Endodermal cell (in vitro differentiated cells): ENCODE measurements at places on chromosomes 12 and 14. TPM values are rescaled to one million over a fixed set of nuclear protein-coding genes. Genes with fewer than 3 reads are reported as not detected.

The P2RX7 gene
- total RNA-seq, result not detected in 3 replicates

The RHOJ gene
- not detected in 2 replicates for total RNA-seq

GRCh38 chr14:103569408-103569807 lies 6.6 kb downstream of the COA8 start:
- DNase-seq, result no peak

DNA sequence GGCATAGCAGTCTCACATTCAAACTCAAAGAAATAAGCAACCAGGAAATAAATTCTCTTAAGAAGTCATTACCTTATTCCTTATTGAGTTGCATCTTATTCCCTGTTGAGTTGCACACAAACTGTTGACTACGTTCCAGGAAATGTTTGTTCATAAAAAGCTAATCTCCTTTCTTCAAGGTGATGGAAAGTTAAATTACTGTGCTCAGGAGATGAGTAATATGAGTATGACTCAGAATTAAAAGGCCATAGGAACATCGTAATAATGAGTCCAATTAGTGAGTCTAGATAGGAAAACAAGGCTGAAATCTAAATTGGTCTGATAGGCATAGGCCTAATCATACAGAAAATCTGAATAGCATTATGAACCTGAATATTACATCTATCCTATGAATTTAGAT lies 203.1 kb downstream of the SLC2A13 start:
- no peak for DNase-seq

GRCh38 chr12:65946821-65947220 lies 122.5 kb downstream of the HMGA2 start:
- DNase-seq, result no peak

DNA sequence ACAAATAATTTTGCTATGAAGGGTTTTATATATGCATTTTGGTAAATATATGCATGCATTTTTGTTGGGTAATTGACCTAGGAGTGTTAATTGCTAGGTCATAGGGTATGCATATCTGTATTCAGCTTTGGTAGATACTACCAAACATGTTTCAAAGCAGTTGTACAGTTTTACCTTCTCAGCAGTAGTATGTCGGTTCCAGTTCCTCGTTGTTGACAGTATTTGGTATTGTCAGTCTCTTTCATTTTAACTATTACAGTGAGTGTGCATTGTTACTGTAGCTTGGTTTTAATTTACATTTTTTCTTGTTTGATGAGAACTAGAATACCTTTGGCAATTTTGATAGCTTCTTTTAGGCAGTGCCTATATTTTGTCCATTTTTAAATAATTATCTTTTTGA lies 98.9 kb downstream of the ARID2 start:
- DNase-seq, result no peak

DNA sequence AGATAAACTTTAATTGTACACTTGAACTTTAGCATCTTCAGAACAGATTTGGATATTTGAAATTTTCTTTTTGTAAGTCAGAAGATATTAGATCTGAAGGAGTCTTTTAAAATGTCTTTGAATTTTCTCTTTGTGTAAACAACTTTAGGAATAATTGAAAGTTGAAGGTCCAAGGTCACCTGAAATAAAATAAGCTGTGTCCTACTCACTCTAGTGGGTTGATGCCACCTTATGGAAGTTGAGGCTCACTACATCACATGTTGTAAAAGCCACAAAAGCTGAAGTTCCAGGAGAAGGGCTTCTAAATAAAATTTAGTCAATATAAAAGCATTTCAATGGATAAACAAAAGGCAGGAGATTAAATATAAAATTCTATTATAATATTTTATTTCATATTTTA lies 122.0 kb upstream of the ATXN7L3B start:
- no peak for DNase-seq

- DNase-seq, result no peak
Observed at GRCh38 chr12:101501410-101501995, 26.4 kb downstream of the SPIC start.

- no peak for DNase-seq
Observed at GRCh38 chr12:112904571-112904970, 2.2 kb upstream of the OAS1 start.

DNA sequence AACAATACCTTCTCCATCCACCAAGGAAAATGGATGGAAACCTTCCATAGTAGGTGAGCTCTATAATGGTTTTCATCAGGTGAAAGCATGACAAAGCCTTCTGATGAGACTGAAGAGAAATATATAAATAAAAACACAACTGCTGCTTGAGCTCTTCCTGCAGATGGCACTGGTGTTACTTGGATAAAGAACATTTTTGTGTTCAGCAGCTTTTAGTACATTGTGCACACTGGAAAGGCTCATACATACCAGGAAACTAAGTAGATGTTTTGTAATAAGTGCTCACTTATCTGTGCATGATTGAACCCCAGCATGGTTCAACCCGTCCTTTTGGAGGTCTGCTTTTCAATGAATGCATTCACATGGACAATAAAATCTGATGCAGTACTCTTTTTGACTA lies 357.3 kb upstream of the MIS18BP1 start:
- DNase-seq, result no peak

DNA sequence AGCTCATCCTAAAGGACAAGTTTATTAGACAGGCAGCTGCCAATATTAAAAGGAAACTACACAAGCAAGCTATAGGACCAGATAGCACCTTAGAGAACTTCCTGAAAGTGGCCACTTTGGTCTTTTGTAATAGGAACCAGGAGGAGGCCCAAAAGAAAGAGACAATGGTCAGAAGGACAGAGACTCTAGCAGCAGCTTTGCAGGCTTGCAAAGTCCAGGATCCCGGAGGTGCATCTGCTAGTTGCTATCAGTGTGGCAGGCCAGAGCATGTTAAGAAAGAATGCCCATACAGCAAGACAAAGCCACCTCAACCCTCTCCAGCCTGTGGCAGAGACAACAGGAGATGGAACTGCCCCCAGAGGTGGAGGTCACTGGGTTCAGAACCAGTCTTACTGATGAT lies 23.4 kb downstream of the APOBEC1 start:
- no peak for DNase-seq

GRCh38 chr14:100653409-100653808 lies 66.2 kb upstream of the BEGAIN start:
- peak; percentile 80 for DNase-seq

DNA sequence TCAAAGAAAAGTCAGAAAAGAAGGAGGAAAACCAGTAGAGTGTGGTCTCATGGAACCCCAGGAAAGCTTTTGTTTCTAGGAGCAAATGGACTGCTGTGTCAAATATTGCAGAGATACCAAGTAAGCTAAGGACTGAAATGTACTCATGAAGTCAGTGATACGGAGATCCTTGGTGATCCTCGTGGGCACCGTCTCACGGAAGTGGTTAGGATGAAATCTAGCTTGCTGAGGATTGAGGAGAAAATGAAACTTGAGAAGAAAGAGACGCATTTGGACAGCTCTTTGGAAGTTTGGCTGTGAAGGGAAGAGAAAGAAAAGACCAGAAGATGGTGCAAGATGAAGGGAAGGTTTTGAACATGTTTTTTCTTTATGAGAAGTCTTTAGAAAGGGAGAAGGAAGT lies 104.0 kb upstream of the CCND2 start:
- peak; percentile 28 for DNase-seq

GRCh38 chr12:94803939-94804338 lies 153.6 kb upstream of the TMCC3 start:
- no peak for DNase-seq
